ENCODE measurements at places on chromosomes 12 and 14.
A peak's percentile ranks its signal among the peaks of the same experiment; 100 is the strongest.

DNA sequence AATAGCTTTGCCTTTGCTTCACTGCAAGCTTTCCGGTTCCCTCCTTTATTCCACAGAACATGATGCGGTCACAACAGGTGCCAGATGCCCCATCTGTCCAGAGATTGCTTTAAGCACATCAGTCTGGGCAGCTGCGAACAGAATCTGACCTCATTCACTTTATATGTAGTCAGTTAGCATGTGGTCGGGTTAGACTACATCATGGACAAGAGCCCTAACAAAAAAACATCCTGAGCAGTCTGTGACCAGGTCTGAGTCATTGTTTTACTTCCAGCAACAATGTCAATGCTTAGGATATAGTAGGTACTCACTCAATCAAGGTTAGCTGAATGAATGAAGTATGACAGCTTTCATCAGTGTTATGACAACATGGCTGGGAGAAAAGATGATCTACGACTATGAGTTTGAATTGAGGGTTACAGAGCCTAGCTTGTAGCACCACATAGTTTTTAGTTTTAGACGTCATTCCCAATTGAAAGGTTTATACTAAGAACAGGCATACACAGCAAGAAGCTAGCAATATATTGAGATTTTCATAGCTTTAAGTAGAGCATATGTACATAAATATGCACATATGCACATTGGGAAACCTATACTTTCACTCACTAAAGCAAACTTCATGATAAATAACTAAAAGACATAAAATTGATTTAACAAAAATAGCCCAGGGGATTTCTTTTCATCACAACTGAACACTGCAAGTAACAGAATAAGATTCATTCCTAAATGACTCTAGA is 64.2 kb upstream of the TMCC3 start:
- DNase-seq, result no peak

GRCh38 chr12:124917841-124918621 is 3.6 kb upstream of the UBC start:
- DNase-seq, result no peak

- DNase-seq, result peak; percentile 75
These were observed 54.5 kb downstream of the VCPKMT start for GRCh38 chr14:50061664-50062437.

- no peak for DNase-seq
These were observed 60.1 kb upstream of the PYGL start for GRCh38 chr14:51004352-51004800.

DNA sequence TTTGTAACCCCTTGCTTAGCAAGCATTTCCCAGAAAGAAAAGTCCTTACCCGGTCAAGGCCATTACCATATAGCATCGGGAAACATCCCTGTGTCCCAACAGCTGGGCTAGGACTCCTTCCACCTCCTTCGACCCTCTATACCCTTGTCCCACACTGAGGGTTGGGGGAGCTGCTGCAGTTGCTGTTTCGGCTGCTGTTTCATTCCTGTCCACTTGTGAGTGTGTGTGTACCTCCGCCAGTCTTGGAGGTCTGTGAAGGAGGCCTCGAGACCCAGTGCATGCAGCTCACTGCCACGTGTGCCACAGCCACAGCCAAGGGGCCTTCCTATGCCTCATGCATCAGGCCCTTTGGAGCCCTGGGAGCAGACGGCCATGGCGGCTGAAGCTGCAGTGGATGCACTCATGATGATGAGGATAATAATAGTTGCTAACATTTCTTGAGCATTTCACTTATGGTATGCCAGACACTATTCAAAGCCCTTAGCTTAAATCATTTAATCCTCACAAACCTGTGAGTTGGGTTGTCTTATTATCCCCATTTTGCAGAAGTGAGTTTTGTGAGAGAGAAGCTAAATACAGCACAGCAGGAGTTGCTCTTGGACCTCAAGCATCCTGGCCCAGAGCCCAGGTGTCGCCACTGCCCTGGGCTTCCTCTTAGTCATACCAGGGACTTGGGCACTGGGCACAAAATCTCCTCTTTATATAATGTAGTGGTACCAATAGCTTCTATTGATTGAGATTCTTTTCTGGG is 156.5 kb downstream of the PRKCH start:
- no peak for DNase-seq

DNA sequence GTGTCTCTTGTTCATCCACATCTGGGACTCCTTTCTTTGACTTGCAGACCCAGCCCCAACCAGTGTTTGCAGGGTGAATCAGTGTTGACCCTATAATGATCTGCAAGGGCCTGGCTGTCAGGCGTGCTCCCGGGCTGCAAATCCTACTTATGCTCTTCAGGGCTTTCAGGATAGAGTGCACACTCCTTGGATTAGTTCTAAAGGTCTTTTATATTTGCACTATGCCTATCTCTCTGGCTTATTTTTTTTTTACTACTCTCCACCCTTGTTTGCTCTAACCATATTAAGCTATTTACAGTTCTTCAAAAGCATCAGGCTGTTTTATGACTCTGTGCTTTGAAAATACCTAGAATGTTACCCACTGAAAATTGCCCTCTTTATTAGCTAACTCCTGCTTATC is 4.3 kb upstream of the PRICKLE1 start:
- no peak for DNase-seq

- no peak for DNase-seq
These were observed 444.6 kb downstream of the SOX5 start for GRCh38 chr12:23504641-23505399.

DNA sequence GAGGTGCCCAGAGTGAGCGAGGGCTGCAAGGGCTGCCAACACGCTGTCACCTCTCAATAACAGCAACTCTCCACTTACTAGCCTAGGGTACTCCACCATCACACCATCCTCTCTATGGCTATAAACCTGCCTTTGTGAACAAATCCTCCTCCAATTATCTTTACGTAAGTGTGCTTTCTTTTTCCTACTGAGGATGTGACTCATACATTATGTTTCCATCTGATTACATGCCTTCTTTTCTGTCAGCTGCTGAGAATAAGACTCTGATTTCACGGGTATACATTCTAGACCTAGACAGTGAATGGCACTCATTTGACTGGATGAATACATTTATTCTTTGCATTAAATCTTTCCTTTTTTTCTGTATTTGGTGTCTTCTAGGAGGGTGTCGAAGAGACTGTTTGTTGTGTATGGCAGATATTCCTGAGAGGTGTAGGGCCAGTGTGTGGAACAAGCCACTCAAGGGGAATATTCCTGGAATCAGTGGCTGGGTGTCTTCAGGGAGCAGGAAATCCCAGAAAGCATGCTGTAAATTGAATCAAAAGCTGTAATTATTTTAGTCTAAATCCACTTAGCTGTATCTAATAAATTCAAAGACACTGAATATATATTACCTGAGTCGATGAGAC is 327.3 kb upstream of the TMTC1 start:
- DNase-seq, result no peak

- no peak for DNase-seq
These were observed 25.3 kb downstream of the C12orf75 start for GRCh38 chr12:105355752-105356151.

DNA sequence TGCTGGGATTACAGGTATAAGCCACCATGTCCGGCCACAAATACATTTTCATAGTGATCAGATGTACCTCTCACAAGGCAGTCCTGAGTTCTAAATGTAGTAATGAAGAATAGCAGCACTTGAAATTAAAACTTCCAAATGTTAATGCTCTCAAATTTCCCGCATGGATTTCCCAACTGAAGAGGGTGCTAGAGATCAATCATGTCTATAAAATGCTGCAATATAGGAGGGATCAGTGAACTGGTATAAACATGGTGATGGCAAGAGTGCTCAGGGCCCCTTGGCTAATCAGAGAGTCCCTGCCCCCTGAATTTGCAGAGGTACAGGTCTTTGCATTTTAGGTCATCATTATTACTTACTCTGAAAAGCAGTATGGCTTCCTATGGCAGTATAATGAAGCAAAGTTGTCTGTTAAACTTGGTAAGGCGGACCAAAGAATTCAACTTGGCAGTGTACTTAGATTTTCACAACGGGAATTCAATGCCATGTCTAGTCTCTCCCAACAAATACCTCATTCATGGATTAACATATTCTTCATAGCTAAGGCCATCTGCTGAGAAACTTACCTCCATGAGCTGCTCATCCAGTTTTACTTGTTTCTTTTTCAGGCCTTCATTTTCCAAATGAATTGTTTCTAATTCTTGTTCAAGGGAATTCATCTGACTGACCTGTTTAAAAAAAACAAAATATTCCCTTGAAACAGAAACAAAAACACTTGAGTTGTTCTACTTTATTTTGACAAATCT is 67.0 kb upstream of the SAV1 start:
- no peak for DNase-seq

- DNase-seq, result no peak
These were observed 111.9 kb upstream of the HMGA2 start for GRCh38 chr12:65712260-65713004.

All from GM10248 (cell line).